Caco-2 (cell line): ENCODE measurements at places on chromosomes 6 and 20. TPM values are rescaled to one million over a fixed set of nuclear protein-coding genes. Genes with fewer than 3 reads are reported as not detected.

The DNAH8 gene
- total RNA-seq, result not detected in 2 replicates

The TBXT gene
- not detected in 2 replicates for total RNA-seq

The YTHDF1 gene
- total RNA-seq, result 184 and 196 TPM in 2 replicates

DNA sequence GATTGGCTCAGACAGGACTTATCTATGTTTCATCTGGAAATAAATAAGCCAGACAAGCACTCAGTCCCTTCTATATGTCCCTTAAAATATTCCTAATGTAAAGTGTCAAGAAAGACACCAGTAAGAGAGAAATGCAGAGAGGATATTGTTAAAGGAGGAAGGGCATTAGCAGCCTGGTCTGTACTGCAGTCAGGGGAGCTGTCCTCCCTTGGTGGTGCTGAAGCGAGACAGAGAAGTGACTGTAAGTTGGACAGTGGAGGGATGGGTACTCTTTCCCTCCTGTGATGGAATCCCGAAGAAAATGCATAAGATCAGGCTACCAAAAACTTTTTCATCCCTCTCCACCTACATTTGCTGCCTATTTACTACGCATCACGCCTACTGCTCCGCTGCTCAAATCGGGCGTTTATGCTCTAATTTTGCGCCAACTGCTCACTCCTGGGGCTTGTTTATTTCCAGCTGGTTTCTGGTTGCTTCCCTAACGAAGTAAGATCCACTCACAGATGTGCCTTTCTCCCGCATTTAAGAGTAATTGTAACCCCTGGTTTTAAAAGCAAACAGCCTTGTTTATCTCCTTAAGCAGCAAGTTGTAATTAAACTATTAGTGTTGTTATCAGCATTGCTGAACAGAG lies 35.2 kb downstream of the PHACTR1 start:
- no peak overlapping the region for H3K4me3 ChIP-seq
- no peak overlapping the region for H3K27ac ChIP-seq
- H3K4me1 ChIP-seq, result no peaks in the 10 kb centered on the region
- no peaks in the 10 kb centered on the region for H3K36me3 ChIP-seq
- peak; percentile 79 for DNase-seq

- H3K27me3 ChIP-seq, result peaks cover 2% of the 10 kb centered on the region; the same call in 1 of the 2 replicates
- H3K4me1 ChIP-seq, result no peaks in the 10 kb centered on the region
- no peak overlapping the region for H3K27ac ChIP-seq
- H3K4me3 ChIP-seq, result no peak overlapping the region
- H3K36me3 ChIP-seq, result no peaks in the 10 kb centered on the region
Measured at GRCh38 chr6:159933077-159933476, 35.8 kb upstream of the IGF2R start.
